NCI-H446 treated with DMSO at 0.1 percent for 48 hours (cell line): ENCODE measurements at places on chromosomes 3 and 15.
A peak's percentile ranks its signal among the peaks of the same experiment; 100 is the strongest.

GRCh38 chr3:105812194-105812586, 56.6 kb downstream of the CBLB start:
- no peak for DNase-seq

DNA sequence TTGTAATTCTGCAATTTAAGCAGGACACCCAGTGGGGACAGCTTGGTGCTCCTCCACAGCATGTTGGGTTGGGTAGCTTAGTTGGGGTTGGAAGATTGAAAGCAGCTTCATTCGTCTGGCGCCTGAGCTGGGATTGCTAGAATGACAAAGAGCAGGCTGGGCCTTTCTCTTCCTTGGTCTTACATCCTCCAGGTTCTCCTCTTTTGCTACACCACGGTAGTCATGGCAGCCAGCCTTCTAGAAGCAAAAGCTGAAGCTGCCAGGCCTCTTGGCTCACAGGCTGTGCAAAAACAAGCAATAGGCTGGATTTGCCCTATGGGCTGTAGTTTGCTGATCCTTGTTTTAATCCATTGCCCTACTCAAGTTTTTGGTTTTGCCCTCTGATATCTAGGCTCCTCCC, 3.2 kb upstream of the ANXA2 start:
- no peak for DNase-seq

- DNase-seq = no peak
Observed at GRCh38 chr15:83855956-83856355, 202.0 kb downstream of the ADAMTSL3 start.

- no peak for DNase-seq
Observed at GRCh38 chr3:63937661-63938651, 25.8 kb upstream of the SCAANT1 start.

GRCh38 chr3:2823031-2823430, 287.1 kb downstream of the IL5RA start:
- no peak for DNase-seq

DNA sequence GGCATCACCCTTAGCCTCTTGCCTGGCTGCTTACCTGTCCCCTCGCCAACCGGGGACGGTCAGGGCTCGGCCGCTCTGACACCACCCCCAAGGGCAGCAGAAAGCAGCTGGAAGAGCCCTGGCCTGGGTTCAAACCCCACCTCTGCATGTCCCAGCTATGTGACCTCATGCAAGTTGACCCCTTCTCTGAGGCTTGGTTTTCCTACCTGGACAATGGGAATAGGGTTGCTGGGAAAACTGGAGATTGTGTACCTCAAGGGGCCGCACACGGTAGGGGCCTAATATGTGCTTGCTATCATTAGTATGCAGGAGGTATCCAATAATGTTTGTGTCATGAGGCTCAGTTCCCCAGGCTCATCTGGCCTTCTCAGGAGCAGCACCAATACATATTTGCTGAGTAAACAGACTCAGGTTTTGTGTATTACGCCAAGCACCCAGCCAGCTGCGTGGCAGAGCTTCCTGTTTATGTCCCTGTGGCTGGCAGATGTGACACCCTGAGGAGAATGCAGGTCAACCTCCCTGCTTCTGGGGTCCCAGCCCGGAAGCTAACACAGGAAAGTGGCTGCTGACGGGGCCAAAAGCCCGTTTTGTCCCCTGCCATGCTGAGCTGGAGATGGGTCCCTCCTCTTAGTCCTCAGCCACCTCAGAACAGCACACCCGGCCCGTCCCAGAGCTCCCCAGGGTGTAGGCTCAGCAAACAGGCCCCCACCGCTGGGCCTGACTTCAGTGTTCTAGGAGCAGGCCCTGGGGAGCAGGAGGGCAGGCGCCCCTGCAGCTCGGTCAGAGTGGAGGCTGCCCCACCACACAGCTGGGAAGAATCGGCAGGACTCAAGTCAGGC, 29.7 kb downstream of the PLXND1 start:
- no peak for DNase-seq

GRCh38 chr15:101651554-101652097, 555 bp downstream of the TM2D3 start:
- no peak for DNase-seq

GRCh38 chr3:43286115-43286840, at the start of gene SNRK:
SNRK (plus strand) TSS chr3:43286540; CDS start chr3:43303204, 16,664 bp downstream.
- DNase-seq = peak; percentile 30

- no peak for DNase-seq
Observed at GRCh38 chr3:186722457-186722856, 5.3 kb downstream of the KNG1 start.

DNA sequence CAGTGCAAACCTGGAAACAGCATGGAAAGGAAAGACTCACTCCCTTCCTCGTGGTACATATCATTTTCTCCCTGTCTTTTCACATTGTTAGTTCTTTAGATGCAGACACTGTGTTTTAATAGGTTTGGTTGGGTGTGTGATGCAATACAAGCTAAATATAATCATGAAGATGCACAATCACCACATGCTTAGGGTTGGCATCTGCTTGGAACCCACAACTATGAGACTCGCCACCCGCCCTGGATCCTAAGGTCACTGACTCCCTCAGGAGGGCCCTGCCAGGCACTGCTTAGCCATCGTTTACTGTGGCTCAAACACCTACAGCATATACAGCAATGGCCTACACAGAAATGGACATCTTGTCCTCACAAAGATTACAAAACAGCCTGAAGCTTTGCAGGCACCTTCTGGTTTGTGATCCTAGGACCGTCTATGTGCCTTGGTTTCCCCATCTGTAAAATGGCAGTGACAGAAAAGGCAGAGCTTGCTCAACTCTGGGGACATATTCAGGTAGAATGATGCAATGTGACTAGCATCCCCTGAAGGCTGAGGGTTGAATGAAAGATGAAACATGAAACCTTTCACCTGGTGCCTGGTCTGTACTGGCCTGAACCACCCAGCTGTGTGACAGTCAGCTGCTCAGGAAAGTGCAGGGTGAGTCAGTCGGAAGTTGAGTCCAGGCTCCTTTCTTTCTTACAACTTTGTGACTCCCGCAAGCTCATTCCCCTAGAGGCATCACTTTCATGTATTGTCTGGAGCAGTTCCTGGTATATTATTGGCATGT, 123.6 kb upstream of the PFN2 start:
- DNase-seq = no peak

DNA sequence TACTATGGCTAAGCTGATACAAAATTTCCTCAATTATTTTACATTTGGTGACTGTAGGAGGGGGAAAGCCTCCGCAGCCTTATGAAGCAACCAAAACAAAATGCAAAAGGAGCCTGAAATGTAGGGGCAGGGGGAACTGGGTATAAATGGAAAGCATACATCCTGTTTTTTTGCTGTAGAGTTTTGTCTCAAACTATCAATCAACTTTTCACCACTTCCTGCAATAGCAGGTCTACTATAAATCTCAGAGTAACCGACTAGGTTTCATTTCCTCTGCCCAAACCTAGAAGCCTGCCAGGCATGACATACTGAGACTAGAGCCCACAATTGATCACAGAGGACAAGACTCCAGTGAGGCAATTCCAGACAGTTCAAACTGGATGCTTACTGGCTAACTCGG, 91.3 kb downstream of the SHQ1 start:
- DNase-seq = no peak

DNA sequence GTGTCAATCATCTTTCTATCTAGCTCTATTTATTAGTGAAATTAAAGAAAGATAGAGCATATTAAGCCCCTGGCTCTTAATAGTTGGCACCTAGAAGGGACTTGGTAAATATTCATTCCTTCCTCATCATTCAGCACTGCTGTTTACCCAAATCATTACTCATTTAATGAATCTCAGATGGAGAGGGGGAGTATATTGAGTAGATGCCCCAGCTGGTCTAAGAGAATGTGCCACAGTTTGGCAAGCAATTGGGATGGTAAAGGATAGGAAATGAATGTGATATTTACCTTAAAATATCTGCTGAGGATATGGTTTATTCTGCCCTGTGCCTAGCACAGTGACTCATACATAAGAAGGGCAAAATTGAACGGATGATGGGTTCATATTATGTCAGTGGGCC, 6.0 kb downstream of the IL1RAP start:
- DNase-seq = no peak

- no peak for DNase-seq
Observed at GRCh38 chr15:87492321-87492720, 764.2 kb downstream of the NTRK3 start.

DNA sequence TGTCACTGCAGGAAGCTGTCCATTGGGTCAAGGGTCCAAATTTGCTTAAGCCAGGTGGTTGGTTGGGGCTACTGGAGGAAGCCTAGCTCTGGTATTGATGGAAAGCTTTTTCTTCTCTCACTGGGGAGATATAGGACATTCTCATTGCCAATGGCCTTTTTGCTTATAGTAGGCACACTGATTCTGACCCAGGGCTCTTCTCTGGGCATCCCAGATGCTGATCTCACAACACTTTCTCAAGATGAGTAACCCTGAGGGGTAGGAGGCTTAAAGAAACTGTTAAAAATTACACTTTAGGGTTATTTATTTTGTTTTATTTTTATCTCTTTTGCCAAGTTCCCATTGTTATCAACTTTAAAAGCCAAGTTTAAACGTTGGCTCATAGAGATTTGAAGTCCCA, 337.8 kb downstream of the LRRC3B start:
- DNase-seq = no peak

GRCh38 chr3:54866251-54866650, 61.6 kb downstream of the LRTM1 start:
- no peak for DNase-seq

DNA sequence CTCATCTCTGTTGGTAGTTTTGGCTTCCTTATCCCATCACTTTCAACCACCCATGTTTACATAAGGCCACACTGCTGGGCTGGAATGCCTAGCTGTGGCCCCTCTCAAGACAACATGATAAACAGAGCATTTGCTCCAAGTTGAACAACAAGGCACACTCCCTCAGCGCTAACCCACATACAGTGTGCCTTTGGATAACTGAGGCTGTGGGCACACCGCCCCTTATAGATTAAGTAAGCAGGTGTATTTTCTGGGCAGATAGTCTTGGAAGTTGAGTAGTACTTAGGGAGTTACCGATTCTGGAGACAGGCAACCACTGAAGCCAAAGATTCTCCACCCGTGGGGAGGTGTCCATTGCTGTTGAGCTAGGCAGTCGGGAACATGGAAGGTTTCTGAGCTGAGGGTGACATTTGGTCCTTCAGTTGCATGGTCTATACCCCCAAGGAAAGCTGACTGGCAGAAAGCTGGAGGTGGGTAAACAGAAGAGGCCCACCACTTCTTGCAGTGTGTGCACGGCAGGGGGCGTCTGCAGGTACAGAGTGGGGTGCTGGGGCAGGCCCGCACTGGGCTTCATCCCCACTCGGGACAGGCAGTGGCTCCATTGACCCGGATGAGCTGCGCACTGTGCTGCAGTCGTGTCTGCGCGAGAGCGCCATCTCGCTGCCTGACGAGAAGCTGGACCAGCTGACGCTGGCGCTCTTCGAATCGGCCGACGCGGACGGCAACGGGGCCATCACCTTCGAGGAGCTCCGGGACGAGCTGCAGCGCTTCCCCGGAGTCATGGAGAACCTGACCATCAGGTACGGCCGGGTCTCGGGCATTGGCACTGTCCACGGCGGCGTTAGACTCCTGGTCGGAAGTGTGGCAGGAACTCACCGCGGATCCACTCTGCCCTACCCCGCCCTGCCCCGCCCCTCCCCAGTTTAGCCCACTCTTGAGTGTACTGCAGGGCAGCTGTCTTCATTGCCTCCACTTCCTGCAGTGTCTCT, 16.8 kb downstream of the NOX5 start:
- no peak for DNase-seq

- peak; percentile 99 for DNase-seq
Observed at GRCh38 chr15:75451674-75452363, at the start of gene SIN3A. SIN3A (minus strand) TSS chr15:75451690; CDS start chr15:75430375, 21,315 bp downstream.

GRCh38 chr3:177464392-177465256, 267.3 kb upstream of the TBL1XR1 start:
- DNase-seq = no peak

- no peak for DNase-seq
Observed at GRCh38 chr3:13420831-13421765, 976 bp upstream of the NUP210 start.

GRCh38 chr3:136305879-136306278, 55.7 kb downstream of the PCCB start:
- DNase-seq = no peak

GRCh38 chr15:73346735-73347312, 21.9 kb downstream of the HCN4 start:
- DNase-seq = no peak

DNA sequence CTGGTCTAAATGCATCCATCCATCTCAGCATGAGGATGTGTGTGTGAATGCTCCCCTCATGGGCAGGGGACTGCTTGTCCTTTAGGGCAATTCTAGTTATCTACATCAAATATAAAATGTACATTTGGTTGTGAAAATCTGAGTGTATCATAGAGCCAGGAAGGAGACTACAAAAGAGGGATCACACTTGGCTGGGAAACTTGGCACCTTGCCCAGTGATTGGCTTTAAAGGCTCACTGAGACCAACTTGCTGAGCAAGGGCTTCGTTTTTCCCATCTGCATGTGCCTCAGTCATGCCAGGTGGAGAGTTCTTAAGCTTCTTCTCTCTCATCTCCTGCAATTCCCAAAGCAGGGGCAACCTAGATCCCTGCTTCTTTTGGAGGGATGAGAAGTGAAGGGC, 5.2 kb downstream of the CAPN3 start:
- no peak for DNase-seq

GRCh38 chr15:94682171-94682570, 450.8 kb downstream of the MCTP2 start:
- DNase-seq = no peak

DNA sequence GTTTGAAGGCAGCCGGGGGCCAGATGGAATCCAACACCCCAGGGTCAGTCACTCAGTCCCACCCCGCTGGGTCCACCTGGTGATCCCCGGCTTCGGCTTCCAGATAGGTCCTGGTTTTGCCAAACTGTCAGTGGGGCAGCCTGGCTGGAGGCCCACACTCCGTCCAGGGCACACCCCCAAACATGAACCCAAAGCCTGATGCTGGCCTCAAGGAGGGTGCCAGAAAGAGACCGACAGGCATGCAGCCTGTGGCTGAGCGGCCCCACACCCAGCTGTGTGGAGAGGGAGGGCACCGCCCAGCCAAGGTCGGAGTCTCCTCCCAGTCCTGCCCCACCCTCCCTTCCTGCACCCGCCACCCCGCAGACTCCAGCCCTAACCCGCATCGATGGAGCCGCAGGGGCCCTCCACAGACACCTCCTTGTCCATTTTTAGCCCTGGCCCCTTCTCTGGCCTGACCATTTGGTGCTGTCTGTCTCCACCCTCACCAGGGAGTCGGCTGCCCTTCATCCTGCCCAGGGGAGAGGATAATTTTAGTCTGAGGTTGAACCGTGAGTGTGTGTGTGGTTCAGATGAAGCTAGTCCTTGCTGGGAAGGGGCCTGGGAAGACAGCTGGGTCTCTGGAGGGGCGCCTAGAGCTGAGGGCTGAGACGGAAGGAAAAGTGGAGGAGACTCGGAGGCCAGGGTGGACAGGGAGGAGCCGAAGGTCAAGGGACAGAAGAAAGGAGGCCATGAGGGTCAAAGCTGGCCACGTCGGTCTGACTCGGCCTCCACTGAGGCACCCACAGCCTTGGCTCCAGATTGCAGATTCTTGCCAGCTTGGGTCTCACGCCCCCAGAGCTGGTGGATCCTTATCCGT, 23.1 kb downstream of the TNK2 start:
- no peak for DNase-seq
